ENCODE measurements at places on chromosomes 12 and 14. TPM values are rescaled to one million over a fixed set of nuclear protein-coding genes. Genes with fewer than 3 reads are reported as not detected.

ATP23 gene
- 5.4 TPM for total RNA-seq

KRT3 gene
- total RNA-seq = not detected

WDHD1 gene
- 1.0 TPM for total RNA-seq

DNA sequence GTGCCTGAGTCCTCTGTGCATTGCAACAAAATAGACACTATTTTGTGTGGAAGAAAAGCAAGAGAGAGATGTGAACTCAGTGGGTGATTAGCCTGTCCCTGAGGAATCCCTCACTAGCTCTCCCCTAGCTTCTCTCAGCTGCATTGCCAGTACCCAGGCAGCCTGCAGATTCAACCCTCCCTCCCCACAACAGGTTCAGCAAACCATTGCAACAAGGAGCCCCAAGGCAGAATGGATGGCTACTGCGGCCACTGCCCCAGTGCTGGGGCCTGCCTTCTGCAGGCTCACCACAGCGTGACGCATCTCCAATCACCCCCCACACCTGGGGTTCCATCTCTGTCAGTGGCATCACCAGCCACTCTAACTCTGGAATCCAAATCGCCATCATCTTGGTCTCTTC lies 2.3 kb downstream of the CRACR2A start:
- no peak for DNase-seq

- DNase-seq = no peak
Observed at GRCh38 chr14:80390906-80391305, 179.6 kb upstream of the DIO2 start.

GRCh38 chr14:75725481-75725880 lies 64.4 kb downstream of the TTLL5 start:
- no peak for DNase-seq

DNA sequence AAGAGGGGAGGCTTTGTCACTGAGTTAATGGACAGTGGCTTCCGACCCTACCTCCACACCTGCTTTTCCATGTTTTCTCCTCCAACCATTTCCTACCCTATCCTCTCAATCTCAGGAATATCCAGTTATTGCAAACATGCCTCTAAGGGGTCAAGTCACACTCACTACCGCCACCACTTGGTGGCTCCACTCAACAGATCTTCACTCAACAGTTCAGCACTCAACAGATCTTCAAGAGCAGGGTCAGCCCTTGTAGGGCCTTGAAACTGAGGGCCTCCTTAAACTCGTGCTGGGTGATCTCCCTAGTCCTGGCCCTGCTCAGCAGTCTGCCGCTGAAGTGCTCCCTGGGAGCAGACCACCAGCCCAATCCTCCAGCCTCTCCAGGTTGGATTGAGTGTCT lies 14.2 kb downstream of the ZNF641 start:
- DNase-seq = no peak

DNA sequence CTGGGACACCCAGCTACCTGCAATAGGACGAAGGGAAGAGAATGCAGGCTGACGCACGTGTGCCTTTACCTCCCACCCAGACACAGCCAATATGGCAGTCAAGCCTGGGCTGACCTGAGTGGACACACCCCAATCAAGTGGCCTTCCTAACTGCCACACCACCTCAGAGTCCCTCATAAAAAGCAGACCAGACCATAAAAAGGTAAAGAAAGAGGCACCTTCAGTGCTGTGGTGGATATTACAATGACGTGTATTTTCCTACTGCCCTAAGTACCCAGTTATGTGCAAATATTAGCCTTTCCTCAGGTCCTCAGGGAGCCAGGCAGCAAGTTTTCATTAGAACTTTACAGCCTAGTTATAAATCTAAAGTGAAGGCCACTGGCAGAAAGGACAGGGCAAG lies 75.8 kb downstream of the KCNK10 start:
- no peak for DNase-seq

GRCh38 chr12:15701206-15701605 lies 88.0 kb downstream of the EPS8 start:
- no peak for DNase-seq
